Heart right ventricle (tissue), 16 donors: ENCODE measurements at places on chromosomes 1 and 21. TPM values are rescaled to one million over a fixed set of nuclear protein-coding genes. Genes with fewer than 3 reads are reported as not detected.

The REN gene
- not detected for total RNA-seq

- DNase-seq, result no peak
- no peak overlapping the region for H3K4me3 ChIP-seq
- H3K4me1 ChIP-seq, result peaks cover 15% of the 10 kb centered on the region
Observed at GRCh38 chr1:24154215-24154614, 11.3 kb upstream of the IL22RA1 start.

- no peaks in the 10 kb centered on the region for H3K27me3 ChIP-seq
- H3K4me3 ChIP-seq, result no peak overlapping the region
- no peaks in the 10 kb centered on the region for H3K36me3 ChIP-seq
- H3K27ac ChIP-seq, result no peak overlapping the region
- no peak for DNase-seq
- H3K4me1 ChIP-seq, result no peaks in the 10 kb centered on the region
Observed at GRCh38 chr1:182644886-182645285, 39.5 kb downstream of the RGS8 start.

DNA sequence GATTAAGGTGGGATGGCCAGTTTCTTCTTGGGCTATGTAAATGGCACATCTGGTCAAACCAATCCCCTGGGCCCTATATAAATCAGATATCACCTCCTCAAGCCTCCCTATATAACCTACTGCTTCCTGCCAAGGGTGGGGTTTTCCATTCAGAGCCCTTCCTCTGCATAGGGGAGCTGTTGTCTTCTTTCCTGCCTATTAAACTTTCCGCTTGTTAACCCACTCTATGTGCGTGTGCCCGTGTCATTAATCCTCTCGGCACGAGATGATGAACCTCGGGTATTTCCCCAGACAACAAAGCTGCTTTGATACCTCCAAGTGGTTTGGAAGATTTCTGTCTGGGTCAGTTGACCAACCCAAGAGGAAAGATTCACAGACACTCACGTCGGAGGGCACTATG, 19.3 kb upstream of the SERTAD4 start:
- H3K27me3 ChIP-seq, result peaks cover 5% of the 10 kb centered on the region
- H3K4me1 ChIP-seq, result no peaks in the 10 kb centered on the region
- no peaks in the 10 kb centered on the region for H3K36me3 ChIP-seq
- no peak overlapping the region for H3K4me3 ChIP-seq

The EPHB2 gene
- 0.69 TPM for total RNA-seq

DNA sequence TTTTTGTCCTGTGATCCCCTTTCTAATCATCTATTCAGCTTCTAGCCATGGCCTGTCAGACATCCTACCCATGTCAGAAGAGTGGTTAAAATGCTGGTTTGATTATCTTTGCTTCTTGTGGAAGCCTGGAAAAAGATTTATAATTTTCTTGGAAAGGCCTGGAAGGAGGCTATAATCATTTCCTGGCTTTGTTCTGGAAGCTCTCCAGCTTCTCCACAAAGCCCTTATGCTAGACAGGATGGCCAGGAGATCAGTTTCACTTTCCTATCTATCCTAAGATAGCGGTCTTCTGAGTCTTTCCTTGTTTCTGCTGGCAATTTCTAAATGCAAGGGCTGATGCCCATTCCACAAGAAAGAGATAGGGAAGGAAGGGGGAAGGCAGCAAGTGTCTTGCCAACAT, 90.9 kb upstream of the SLC44A3 start:
- peak; percentile 44 for DNase-seq
- H3K4me1 ChIP-seq, result peaks cover 16% of the 10 kb centered on the region
- no peaks in the 10 kb centered on the region for H3K27me3 ChIP-seq
- no peaks in the 10 kb centered on the region for H3K36me3 ChIP-seq
- H3K27ac ChIP-seq, result no peak overlapping the region

DNA sequence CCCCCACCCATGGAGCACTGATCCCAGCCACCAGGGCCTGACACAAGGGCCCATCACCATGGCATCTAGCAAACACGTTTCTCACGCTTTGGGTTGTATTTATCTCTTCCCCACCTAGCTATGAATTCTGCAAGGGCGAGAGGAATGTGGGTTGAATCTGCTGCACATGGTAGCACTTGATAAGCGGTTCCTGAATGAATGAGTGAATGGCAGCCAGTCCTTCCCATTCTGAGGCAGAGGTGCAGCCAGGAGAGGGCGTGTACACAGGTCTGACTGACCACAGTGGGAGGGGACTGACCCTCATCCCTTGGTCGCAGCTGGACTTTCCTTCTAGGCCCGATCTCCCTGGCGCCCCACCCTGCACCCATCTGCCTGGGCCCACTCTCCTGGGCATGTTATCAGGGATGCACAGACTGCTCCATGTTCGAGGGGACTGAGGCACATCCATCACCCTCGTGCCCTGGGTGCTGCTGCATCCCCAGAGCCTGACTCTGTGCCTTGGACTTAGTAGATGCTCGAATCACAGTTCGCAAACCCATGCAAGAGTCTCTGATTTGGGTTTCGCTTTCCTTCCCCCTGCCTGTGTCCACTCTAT, 1.0 kb downstream of the RD3 start:
- H3K27me3 ChIP-seq, result no peaks in the 10 kb centered on the region
- no peak overlapping the region for H3K27ac ChIP-seq
- no peaks in the 10 kb centered on the region for H3K36me3 ChIP-seq

The SPRR2G gene
- total RNA-seq, result not detected

DNA sequence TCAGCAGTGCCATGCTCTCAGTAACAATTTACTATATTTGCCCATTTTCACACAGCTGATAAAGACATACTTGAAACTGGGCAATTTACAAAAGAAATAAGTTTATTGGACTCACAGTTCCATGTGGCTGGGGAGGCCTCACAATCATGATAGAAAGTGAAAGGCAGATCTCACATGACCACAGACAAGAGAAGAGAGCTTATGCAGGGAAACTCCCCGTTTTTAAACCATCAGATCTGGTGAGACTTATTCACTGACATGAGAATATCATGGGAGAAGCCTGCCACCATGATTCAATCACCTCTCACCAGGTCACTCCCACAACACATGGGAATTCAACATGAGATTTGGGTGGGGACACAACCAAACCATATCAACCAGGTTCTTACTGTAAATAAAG, 112.1 kb upstream of the C1orf87 start:
- no peak overlapping the region for H3K4me3 ChIP-seq
- H3K27ac ChIP-seq, result no peak overlapping the region
- H3K36me3 ChIP-seq, result no peaks in the 10 kb centered on the region

GRCh38 chr1:115643666-115644065, 1.9 kb downstream of the VANGL1 start:
- no peak overlapping the region for H3K27ac ChIP-seq
- H3K27me3 ChIP-seq, result no peaks in the 10 kb centered on the region
- no peaks in the 10 kb centered on the region for H3K36me3 ChIP-seq
- peaks cover 28% of the 10 kb centered on the region for H3K4me1 ChIP-seq

The OR2G6 gene
- total RNA-seq, result not detected

GRCh38 chr1:155911156-155912055, at the start of gene RIT1:
TSS of gene RIT1 (minus strand) at chr1:155911349. CDS start at chr1:155910761, 588 bp downstream.
- peaks cover 29% of the 10 kb centered on the region for H3K4me1 ChIP-seq
- peak within 1 kb of the TSS; percentile 87 for H3K27ac ChIP-seq
- peaks cover 4% of the 10 kb centered on the region for H3K36me3 ChIP-seq
- H3K27me3 ChIP-seq, result no peaks in the 10 kb centered on the region
- peak; percentile 89 for DNase-seq
- peak within 1 kb of the TSS; percentile 81 for H3K4me3 ChIP-seq

DNA sequence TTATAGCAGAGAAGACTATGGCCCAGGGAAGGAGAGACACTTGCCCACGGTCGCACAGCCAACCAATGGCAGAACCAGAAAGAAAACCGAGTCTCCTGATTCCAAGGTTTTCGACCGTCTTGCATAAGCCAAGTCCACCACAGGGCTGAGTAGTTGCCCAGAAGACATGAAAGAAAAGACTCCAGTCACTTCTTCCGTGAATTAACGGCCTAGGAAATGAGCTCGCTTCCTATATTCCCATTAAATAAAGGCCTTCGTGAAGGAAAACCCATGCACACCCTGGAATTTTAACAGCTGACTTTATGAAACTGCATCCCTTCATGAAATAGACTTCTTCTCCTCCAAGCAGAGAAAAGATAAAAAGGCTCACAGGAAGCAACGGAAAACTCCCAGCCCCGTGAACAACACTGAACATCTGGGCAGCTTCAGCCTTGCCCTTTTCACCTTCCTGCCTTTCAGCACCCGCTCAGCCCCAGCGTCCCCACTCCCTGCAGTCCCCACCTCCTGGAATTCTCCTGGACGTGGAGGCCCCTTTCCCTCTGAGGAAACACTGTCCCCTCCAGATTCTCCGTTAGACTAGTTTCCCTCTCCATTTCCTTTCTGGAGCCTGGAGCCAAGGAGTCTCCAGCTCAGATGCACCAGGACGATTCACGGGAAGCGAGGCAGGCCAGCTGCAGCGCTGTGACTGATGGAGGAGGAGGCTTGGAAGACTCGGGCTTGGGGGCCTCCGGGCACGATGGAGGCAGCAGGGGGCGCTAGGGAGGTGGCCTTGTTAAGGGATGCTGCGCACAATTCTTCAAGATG, 2.7 kb upstream of the MYOC start:
- peak; percentile 90 for DNase-seq
- H3K36me3 ChIP-seq, result no peaks in the 10 kb centered on the region
- H3K27ac ChIP-seq, result peak overlapping the region; percentile 87
- no peaks in the 10 kb centered on the region for H3K27me3 ChIP-seq
- H3K4me1 ChIP-seq, result peaks cover 35% of the 10 kb centered on the region

DNA sequence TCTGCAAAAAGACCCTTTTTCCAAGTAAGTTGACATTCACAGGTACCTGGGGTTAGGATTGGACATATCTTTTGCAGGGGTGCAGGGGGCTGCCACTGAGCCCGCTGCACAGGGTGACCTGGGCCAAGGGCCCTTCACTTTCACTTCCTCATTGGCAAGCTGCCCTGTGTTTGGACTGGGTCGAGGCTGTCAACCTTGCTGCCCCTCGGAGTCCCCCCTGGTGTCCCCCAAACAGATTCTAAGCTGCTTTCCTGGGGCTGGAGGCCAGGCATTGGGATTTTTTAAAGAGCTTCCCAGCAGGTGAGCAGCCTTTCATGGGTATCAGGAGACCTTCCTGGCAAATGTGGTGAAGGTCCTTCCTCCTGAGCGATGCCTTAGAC, 7.9 kb upstream of the UMODL1 start:
- no peaks in the 10 kb centered on the region for H3K36me3 ChIP-seq
- no peak overlapping the region for H3K4me3 ChIP-seq
- no peak overlapping the region for H3K27ac ChIP-seq
- peaks cover 67% of the 10 kb centered on the region for H3K27me3 ChIP-seq
- no peaks in the 10 kb centered on the region for H3K4me1 ChIP-seq

GRCh38 chr1:67708606-67709005, 23.6 kb downstream of the GADD45A start:
- no peak for DNase-seq
- no peaks in the 10 kb centered on the region for H3K36me3 ChIP-seq
- peaks cover 44% of the 10 kb centered on the region for H3K4me1 ChIP-seq
- peak overlapping the region; percentile 30 for H3K27ac ChIP-seq
- H3K4me3 ChIP-seq, result no peak overlapping the region
- H3K27me3 ChIP-seq, result no peaks in the 10 kb centered on the region

DNA sequence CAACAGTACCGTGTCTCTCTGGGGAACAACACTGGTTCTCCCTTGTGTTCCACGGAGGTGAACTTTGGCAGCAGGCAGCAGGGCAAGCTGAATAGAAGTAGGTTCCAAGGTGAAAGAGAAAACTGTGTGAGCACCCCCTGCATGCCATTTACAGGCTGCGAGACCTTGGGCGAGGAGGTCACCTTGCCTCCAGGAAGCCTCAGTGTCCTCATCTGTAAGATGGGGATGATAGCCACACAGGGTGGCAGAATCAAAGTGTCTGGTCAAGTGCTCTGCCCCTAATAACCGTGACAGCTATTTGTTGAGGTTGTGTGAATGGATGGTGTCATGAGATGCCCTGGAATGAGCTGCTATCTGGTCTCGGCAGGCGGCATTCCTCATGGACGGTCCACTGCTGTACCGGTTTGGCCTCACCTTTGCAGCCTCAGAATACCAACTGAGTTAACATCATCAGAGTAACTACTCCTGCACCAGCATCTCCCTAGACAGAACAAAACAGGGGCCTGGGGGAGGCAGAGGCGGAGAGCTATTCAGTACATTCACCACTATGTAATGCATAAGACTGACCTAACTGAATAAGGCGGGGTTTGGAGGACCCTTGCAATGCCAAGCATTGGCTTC, 7.4 kb upstream of the KLHDC7A start:
- H3K36me3 ChIP-seq, result no peaks in the 10 kb centered on the region
- no peaks in the 10 kb centered on the region for H3K4me1 ChIP-seq
- H3K27me3 ChIP-seq, result peaks cover 56% of the 10 kb centered on the region
- H3K27ac ChIP-seq, result no peak overlapping the region

GRCh38 chr1:12601700-12602658, 16.0 kb downstream of the DHRS3 start:
- no peaks in the 10 kb centered on the region for H3K36me3 ChIP-seq
- H3K27ac ChIP-seq, result peak overlapping the region; percentile 91
- no peak overlapping the region for H3K4me3 ChIP-seq

The GJB4 gene
- not detected for total RNA-seq

DNA sequence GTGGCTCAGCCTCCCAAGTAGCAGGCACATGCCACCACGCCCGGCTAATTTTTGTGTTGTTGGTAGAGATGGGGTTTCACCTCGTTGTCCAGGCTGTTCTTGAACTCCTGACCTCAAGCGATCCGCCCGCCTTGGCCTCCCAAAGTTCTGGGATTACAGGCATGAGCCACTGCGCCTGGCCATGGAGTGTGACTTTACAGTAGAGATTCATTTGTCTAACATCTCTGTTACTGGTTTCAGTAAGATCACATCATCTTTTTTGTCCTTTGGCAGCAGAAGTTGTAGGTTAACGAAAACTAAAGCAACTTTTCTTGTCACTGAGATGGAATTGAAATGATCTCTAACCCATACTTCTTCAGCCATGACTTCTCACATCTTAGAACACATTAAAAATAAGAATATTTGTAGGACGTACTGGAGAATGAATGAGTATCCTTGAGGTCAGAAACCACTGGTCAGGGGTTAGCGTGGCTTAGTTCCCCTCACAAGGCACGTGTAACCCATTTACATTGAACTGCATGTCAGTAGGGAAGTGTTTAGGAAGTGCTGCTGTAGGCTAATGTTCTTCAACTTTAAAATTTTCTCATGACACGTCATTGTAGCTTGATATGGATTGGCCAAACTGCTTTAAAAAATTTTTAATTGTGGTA, 75.9 kb downstream of the CAMTA1 start:
- H3K27ac ChIP-seq, result no peak overlapping the region
- no peak for DNase-seq
- peaks cover 12% of the 10 kb centered on the region for H3K4me1 ChIP-seq
- no peaks in the 10 kb centered on the region for H3K36me3 ChIP-seq
- H3K4me3 ChIP-seq, result no peak overlapping the region
- no peaks in the 10 kb centered on the region for H3K27me3 ChIP-seq

- no peak overlapping the region for H3K27ac ChIP-seq
- no peak for DNase-seq
- no peaks in the 10 kb centered on the region for H3K4me1 ChIP-seq
- no peak overlapping the region for H3K4me3 ChIP-seq
Observed at GRCh38 chr21:34606051-34606450, 8.9 kb downstream of the RCAN1 start.

The KIAA1614 gene
- total RNA-seq, result 4.7 TPM

DNA sequence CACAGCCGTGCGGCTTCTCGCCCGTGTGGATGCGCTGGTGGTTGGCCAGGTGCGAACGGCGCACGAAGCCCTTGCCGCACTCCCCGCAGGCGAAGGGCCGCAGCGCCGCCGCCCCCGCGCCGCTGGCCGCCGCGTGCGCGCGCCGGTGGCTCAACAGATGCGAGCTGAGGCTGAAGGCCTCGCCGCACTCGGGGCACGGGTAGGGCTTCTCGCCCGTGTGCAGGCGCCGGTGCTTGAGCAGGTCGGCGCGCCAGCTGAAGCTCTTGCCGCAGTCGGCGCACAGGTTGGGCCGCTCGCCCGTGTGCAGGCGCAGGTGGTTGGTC, 24.9 kb downstream of the ZNF697 start:
- H3K27ac ChIP-seq, result no peak overlapping the region
- no peak overlapping the region for H3K4me3 ChIP-seq
- no peak for DNase-seq
- peaks cover 43% of the 10 kb centered on the region for H3K36me3 ChIP-seq

The ZBED6 gene
- total RNA-seq, result 12.6 TPM
